Iris pigment epithelial cell (primary cell): ENCODE measurements at places on chromosomes 6 and 20.

DNA sequence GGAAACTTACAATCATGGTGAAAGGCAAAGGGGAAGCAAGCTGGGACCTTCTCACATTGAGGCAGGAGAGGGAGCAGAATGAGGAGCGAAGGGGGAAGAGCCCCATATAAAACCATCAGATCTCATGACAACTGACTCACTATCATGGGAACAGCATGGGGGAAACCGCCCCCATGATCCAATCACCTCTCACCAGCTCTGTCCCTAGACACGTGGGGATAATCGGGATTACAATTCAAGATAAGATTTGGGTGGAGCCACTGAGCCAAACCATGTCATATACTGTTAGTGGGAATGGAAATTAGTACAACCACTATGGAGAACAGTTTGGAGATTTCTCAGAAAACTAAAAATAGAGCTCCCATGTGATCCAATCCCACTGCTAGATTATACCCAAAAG lies 163.7 kb downstream of the MANEA start:
- DNase-seq: no peak

GRCh38 chr20:35287509-35288324 lies 3.1 kb upstream of the EIF6 start:
- no peak for DNase-seq

- no peak for DNase-seq
Observed at GRCh38 chr6:166162599-166163342, 4.9 kb downstream of the TBXT start.

GRCh38 chr6:33927616-33928015 lies 123.8 kb upstream of the MLN start:
- DNase-seq: peak; percentile 71

DNA sequence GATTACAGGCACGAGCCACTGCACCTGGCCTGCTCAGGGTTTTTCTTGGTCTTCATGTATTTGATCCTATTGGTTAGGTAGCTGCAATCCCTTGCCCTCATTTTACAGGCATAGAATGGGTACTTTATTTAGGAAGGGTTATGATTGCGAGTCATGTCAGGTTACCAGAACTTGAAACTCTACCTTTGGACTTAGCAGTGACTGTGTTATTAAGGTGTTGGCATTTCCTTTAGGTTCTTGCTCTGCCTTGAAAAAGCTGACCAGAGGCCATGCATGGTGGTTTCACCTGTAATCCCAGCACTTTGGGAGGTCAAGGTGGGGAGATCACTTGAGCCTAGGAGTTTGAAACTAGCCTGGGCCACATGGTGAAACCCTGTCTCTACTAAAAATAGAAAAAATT lies 24.5 kb downstream of the JARID2 start:
- DNase-seq: no peak
